ENCODE measurements at places on chromosomes 3 and 15.

- no peak for DNase-seq
These were observed 42.1 kb downstream of the VGLL3 start for GRCh38 chr3:86948822-86949221.

DNA sequence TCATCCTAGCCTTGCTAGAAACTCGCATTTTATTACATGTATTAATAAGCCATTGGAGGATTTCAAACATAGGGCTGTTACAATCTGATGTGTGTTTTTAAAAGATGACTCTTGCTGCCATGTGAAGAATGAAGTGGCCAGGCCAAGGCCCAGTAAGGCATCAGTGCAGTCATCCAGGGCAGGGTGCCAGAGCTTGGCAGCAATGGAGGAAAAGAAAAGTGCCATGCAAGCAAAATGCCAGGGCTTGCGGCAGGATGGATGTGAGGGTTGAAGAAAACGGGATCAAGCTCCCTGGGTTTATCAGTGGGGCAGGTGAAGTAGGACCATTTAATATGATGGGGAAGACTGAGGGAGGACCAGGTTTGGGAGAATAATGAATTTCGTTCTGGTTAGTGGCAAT, 183.6 kb downstream of the MINAR1 start:
- no peak for DNase-seq

DNA sequence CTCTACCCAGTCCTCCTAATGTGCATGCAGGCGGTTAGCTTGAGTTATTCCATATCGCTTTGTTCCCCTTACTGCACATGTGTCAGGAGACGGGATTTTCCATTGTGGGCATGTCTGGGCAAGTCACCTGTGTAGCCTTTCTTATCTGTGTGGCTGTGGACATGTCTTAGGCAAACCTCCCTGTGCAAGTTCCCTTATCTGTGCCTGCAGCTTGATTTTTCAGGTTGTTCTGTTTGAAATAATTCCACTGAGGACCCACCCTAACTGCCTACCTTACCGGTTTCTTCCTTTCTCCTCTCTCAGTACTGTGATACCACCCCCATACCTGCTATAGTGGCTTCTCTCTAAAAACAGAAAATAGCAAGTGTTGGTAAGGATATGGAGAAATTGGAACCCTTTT, 113.6 kb downstream of the NEO1 start:
- no peak for DNase-seq

DNA sequence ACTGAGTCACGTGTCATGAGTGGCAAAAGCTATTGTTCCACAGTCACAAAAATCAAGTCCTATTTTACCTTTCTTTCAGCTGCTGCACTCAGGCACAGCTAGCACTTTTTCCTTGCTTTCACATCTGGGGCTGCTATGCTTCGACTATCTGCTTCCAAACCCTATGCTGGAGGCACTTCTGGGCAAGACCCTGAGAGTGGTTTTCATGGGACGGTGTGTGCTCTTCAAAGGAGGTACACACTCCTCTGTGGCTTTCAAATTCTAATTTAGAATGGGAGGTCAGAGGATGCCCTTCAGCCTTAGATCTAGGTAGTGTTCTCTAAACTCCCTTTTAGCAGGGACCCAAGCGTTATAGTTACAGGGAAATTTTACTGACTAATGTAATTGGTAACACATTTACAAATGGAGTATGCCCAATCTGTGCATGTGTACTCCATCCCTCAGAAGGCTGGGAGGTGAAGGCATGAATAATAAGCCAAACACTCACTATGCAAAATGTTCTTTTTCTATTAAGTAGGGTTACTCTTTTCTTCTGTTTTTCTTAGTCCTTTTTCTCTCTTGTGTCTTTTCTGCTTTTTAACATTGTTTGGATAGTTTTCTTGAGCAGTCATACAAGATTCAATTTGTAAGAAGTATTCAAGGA, 188.3 kb downstream of the LSAMP start:
- no peak for DNase-seq

- no peak for DNase-seq
These were observed 806 bp downstream of the KLHL25 start for GRCh38 chr15:85793641-85794597.

GRCh38 chr3:43183456-43183855, 77.6 kb upstream of the POMGNT2 start:
- DNase-seq, result no peak

DNA sequence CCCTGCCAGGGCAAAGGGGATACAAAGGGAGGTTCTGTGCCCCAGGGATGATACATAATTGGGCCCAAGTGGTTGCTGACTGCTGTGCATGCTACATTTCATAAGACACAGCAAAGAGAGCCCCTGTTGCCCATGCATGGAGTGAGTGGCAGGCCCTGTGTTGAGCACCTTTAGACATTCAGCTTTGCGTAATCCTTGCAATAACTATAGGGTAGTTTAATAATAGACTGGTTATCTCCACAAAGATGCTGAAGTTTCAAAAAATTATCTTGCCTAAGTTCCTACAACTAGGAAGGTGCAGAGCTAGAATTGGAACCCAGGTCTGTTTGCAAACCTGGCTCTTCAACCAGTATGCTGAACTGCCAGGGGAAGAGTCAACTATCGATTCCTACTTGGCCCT, 1.7 kb upstream of the OGG1 start:
- no peak for DNase-seq

- DNase-seq, result no peak
These were observed 31.6 kb upstream of the VPS39 start for GRCh38 chr15:42239528-42240182.

- DNase-seq, result no peak
These were observed 21.7 kb downstream of the ZDHHC3 start for GRCh38 chr3:44954304-44954703.

DNA sequence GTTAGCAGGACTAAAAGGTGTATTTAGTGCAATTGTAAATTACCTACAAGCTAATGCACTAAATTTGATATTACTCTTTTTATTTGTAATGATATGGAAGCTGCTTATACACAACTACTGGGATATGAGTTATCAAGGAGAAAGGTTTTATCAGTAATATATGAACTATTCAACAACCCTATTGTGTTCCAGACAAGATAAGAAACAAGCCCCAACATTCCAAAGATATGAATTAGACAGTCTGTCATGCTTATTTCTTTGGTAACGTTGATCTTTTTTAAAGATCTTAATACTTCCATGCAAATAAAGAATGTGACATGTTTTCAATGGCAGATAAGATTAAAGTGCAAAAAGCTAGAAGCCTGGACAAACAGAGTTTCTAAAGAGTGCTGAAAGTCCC, 314.0 kb upstream of the THBS1 start:
- no peak for DNase-seq
